Adrenal gland (tissue), 19 donors: ENCODE measurements at places on chromosomes 2 and 18. TPM values are rescaled to one million over a fixed set of nuclear protein-coding genes. Genes with fewer than 3 reads are reported as not detected.
A peak's percentile ranks its signal among the peaks of the same experiment; 100 is the strongest.

- no peak for DNase-seq
These were observed 716.7 kb downstream of the DCDC2C start for GRCh38 chr2:4420032-4420431.

Gene ZFP36L2
- total RNA-seq, result 71.6 TPM

GRCh38 chr2:100451734-100452133 lies 18.5 kb upstream of the NMS start:
- DNase-seq, result no peak

GRCh38 chr18:37445368-37445767 lies 120.2 kb downstream of the CELF4 start:
- DNase-seq, result peak; percentile 34

DNA sequence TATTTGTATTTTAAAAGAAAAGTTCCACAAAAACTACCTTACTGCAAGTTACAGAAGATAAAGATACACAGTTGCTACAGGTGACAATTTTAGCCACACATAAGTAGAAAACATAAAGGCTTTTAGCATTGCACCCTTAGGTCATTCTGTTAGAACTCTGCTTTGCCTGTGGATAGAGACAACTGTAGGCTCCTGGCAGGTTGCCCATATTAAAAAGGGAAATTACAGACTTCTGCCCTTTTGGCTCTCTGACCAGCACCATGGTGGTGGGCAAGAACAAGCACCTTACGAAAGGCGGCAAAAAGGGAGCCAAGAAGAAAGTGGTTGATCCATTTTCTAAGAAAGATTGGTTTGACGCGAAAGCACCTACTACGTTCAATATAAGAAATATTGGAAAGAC lies 223.3 kb downstream of the MC4R start:
- no peak for DNase-seq

GRCh38 chr2:177031438-177032180 lies 181.0 kb upstream of the HNRNPA3 start:
- no peak for DNase-seq

DNA sequence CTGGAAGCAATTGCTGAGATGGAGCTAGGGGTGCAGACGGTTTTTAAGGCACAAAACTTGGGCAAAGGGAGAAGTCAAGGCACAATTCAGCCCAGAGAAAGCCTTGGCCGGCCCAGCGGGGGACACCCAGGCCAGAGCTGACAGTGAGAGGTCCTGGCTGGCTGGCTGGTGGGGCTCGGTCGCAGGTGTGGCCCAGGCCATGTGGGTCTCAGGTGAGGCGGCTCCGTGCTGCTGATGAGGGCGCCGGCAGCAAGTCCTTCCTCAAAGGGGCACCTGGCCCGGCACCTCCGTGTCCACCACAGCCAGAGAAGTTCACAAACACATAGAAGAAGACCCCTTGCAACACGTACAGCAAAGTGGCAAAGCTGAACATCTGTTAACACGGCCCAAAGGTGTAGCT lies 54.2 kb upstream of the LDLRAD4 start:
- no peak for DNase-seq

GRCh38 chr2:29922605-29923004 lies 1.2 kb upstream of the ALK start:
- no peak for DNase-seq

- DNase-seq, result no peak
These were observed 88.8 kb downstream of the ACTR3 start for GRCh38 chr2:113978524-113979190.

Gene ANTXR1
- 386 TPM for total RNA-seq
